ENCODE measurements at places on chromosomes 7 and 10.

DNA sequence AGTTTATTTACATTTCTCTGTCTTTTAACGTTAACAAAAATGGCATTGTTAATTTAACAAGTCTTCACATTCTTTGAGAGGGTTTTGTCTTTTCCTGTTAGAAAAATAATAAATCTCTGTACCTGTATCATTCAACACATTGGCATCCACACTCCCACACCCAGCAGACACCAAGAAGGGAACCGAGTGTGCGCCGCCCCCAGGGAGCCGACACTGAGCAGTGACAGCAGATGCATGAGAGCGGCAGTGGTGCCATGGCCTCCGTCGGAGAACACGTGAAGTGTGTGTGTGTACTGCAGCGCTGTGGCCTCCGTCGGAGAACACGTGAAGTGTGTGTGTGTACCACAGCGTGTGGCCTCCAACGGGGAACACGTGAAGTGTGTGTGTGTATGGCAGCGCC is 63.3 kb downstream of the DYNC2I1 start:
- no peak for DNase-seq
- peaks cover 28% of the 10 kb centered on the region for H3K36me3 ChIP-seq
- no peak overlapping the region for H3K4me3 ChIP-seq
- no peak overlapping the region for H3K27ac ChIP-seq
- H3K27me3 ChIP-seq: no peaks in the 10 kb centered on the region
- H3K4me1 ChIP-seq: no peaks in the 10 kb centered on the region

DNA sequence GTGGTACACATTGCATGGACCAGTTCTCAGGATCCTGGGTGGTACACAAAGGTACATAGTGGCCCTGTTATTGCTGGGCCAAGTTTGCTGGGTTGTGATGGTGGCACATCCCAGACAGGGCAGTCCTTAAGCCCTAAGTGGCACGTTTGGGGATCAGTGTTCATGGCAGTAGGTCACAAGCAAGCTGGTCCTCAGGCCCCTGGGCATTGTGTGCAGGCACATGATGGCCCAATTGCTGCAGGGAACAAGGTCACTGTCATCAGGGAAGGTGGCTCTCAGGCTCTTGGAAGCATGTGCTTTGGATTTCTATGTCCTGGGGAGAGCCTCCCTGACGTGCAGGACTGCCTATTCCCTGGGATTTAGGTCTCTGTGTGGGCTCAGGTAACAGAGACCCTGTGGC is 412.3 kb upstream of the LRRTM3 start:
- no peaks in the 10 kb centered on the region for H3K27me3 ChIP-seq
- no peaks in the 10 kb centered on the region for H3K36me3 ChIP-seq
- H3K27ac ChIP-seq: no peak overlapping the region
- no peak overlapping the region for H3K4me3 ChIP-seq

DNA sequence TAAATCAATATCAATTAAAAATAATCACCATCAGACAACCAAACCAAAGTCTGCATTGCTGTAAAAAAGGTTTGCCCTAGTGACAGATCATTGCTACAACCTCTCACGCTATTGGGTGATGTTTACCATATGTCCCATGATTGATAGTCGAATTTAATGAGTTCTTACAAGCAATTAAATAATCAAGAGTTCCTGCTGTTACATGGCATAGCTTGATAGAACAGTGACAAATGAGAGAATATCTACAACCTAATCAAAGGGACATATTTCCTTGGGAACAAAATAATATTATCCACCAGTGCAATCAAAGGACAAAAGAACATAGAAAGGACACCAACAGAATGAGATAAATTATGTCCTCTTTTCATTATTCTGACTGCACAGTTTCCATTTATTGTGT is 387.4 kb downstream of the ETV1 start:
- no peaks in the 10 kb centered on the region for H3K36me3 ChIP-seq
- H3K27ac ChIP-seq: no peak overlapping the region
- H3K4me3 ChIP-seq: no peak overlapping the region
- DNase-seq: no peak
- H3K27me3 ChIP-seq: no peaks in the 10 kb centered on the region

- no peak overlapping the region for H3K4me3 ChIP-seq
- no peaks in the 10 kb centered on the region for H3K36me3 ChIP-seq
- no peak for DNase-seq
- H3K27ac ChIP-seq: no peak overlapping the region
These were observed 2.0 kb downstream of the CALML3 start for GRCh38 chr10:5526691-5527331.

DNA sequence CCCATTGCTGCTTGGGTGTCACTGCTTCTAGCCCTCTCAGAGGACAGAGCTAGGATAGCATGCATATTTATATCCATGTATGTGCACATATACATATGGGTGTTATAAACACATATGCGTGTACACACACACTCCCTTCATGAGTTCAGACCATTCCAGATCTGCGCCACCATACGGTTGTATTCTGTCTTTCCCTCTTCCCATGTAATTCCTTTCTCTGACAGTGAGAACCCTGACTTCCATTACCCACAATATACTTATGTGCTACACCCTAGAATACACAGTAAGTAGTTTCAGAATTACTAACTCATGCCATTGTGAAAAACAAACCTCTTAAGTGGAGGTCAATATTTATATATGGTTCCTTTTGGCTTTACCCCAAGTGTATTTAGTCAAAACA is 116.6 kb upstream of the SAMD8 start:
- no peak overlapping the region for H3K27ac ChIP-seq
- H3K36me3 ChIP-seq: peaks cover 28% of the 10 kb centered on the region
- no peak overlapping the region for H3K4me3 ChIP-seq
- H3K4me1 ChIP-seq: peaks cover 23% of the 10 kb centered on the region

- H3K4me1 ChIP-seq: no peaks in the 10 kb centered on the region
- no peaks in the 10 kb centered on the region for H3K27me3 ChIP-seq
- H3K27ac ChIP-seq: no peak overlapping the region
- no peak for DNase-seq
- H3K36me3 ChIP-seq: no peaks in the 10 kb centered on the region
These were observed 2.6 kb upstream of the MBL2 start for GRCh38 chr10:52775132-52775647.

All from activated CD8-positive, alpha-beta T cell treated with anti-CD3 and anti-CD28 coated beads, Interleukin-2, amount 10 ng/mL, durations not matched to agents 7 days and 5 days (primary cell).